ENCODE measurements at places on chromosomes 11 and 22.

GRCh38 chr11:118438314-118438931, 2.1 kb downstream of the KMT2A start:
- no peak for DNase-seq

DNA sequence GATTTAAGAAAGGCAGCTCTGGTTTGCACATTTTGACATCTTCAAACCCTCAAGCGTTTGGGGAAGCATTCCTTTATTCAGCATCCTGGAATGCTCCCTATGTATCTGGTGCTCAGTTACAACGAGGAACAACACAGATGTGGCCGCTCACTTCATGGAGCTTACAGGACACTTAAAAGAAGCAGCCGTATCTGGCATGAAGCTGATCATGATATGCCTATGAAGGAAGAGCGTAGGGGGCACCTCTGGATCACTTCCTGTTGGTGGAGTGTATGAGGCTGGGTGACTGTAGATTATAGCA, 72.3 kb upstream of the TP53I11 start:
- no peak for DNase-seq

- DNase-seq: no peak
Measured at GRCh38 chr22:23204541-23205157, 24.3 kb downstream of the BCR start.

- DNase-seq: peak; percentile 38
Measured at GRCh38 chr22:41925783-41926460, 684 bp downstream of the TNFRSF13C start.

- no peak for DNase-seq
Measured at GRCh38 chr22:50602338-50602700, 1.7 kb downstream of the MAPK8IP2 start.

DNA sequence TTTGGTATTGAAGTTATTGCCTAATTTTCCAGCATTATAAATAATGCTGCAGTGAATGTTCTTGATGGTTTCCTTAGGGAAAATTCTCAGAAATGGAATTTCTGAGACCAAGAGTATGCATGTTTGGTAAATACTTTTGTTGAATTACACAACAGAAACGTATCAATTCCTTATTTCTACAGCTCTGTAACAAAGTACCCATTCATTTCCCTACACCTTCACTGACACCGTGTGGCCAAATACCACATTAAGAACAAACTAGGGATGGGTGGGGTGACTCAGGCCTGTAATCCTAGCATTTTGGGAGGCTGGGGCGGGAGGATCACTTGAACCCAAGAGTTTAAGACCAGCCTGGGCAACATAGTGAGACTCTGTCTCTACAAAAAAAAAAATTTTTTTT, 21.8 kb downstream of the MCAM start:
- no peak for DNase-seq

DNA sequence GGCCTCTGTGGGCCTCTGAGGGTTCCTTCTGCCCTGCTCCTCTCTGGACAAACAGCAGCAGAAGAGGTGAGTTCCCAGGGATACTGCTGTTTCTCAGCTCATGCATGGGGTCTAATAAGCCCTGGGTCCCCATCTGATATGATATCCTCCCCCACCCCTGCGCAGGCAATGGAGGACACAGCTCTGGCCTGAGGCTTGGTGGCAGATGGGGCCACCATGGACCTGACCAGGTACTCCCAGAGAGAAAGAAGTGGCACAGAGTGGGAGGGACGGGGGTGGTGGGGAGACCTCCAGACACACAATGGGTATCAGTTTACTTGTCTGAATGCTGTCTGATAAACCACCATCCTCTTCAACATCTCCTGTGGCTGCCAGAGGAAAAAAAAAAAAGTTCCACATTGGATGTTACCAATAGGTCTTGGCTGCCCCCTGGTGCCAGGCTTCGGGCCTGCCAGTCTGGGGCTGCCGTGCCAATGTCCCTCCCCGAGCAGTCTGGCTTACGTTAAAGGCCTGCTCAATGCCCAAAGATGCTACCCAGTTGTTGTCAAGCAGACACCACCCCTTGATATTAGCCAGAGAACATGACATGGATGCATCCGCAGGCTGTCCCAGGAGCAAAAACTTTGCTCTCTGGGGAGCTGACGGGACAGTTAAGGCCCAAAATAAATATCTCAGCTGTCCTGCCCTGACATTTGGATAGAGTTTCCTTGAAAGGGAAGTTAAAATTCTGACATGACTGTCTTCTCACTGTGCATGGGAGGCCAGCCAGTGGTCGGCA, 27.9 kb upstream of the ABCC8 start:
- DNase-seq: peak; percentile 76

- DNase-seq: no peak
Measured at GRCh38 chr11:3796801-3797328, 489 bp downstream of the NUP98 start.

- no peak for DNase-seq
Measured at GRCh38 chr22:27278946-27279345, 522.6 kb downstream of the MN1 start.

DNA sequence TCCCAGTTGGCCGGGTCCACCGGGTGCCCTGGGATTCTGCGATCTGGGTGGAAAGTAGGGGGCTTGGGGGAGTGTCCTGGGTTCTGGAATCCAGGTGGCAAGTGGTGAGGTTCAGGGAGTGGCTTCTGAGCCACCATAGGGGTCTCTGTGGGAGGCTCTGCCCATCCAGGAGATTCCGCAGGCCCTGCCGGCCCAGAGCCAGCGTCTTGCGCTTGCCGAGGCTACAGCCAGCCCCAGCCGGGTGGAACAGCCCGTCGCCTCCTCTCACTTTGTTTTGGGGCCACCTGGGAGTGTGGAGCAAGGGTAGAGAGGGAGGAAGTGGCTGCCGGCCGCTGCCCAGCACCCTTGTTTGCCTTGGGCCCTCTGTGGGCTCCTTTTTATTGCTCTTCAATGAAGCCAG, 60.6 kb upstream of the PPP6R3 start:
- no peak for DNase-seq

DNA sequence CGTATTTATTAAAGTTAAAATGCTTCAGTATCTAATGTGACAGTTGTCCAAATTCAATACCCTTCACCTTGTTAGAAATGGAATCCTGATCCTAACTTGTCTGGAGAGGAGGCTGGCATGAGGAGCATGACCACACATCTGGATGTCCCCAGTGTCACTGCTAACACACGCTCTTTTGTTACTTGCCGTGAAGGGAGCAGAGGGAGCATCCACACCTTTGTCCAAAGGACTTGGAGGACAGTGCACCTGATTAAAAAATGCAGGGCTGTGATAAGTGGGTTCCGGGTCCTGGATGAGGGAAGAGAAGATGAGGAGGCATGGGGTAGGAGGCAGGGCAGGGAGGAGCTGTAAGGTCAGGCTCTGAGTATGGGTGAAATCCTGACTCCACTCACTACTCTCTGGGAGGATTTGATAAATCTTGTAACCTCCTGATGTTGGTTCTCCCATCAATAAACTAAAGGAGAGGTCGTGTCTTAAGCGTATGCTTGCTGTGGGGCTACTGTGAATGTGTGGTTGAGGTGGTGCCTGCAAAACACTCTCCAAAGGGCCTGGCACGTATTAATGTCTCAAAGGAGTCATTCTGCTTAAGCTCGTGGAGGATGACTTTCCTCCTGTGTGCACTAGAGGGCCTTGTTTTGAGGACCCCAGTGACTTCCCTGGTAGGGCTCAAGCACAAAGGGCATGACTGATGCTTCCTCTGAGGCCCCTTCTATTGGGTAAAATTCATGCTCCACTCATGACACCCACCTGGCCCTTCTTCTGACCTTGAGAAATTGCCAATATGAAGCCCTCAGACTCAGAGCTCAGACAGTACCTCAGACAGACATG, 16.8 kb upstream of the IGLL5 start:
- no peak for DNase-seq

GRCh38 chr11:127057126-127057525, 56.6 kb upstream of the KIRREL3 start:
- DNase-seq: no peak

- DNase-seq: no peak
Measured at GRCh38 chr11:111939836-111940604, 2.9 kb downstream of the DIXDC1 start.

GRCh38 chr11:133950874-133951326, 5.9 kb downstream of the IGSF9B start:
- no peak for DNase-seq

DNA sequence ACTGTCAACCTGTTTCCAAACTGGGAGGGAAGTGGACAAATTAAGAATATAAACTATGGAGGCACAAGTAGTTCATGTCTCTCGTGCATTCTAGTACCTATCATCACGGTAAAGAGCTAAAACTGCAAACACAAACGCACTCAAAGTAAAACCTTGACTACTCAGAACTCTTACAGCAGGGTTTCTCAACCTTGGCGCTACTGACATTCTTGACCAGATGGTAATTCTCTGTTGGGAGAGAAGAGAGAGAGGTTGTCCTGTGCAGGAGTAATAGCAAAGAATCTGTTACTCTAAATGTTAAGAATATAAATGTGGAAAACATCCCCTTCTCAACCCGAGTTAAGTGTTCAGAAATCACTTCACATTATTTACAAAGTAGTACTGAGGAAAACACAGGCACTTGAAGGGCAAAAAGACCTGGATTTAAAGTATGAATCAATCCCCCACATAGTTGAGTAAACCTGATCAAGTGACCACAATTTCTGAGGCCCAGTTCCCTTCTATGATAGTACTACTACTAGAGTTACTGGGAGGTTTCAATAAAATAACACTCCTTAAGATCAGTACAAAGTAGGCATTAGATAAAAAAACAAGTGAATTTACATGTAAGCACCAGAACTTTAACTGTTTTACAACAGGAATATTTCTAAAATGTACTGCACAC, 73.1 kb upstream of the ARHGAP32 start:
- DNase-seq: no peak

DNA sequence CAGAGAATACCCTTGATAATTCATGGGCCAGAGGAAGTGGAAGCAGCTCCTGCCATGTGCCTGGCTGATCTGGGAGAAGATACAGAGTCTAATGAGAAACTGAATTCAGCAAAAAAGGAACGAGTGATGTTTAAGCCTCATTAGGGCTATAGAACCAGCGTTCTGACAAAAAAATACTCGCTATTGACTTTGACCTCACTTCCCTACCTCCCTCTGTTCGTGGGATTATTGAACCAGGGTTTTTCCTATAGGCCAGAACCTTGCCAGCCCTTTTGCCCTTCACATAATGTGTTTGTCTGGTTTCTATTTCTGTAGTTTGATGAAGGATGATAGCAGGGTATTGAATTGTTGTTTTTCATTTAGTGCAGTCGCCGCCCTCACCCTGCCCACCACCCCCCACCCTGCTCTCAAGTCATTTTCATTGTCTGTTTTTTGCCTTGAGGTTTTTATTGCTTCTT, 7.6 kb upstream of the RBFOX2 start:
- DNase-seq: no peak

DNA sequence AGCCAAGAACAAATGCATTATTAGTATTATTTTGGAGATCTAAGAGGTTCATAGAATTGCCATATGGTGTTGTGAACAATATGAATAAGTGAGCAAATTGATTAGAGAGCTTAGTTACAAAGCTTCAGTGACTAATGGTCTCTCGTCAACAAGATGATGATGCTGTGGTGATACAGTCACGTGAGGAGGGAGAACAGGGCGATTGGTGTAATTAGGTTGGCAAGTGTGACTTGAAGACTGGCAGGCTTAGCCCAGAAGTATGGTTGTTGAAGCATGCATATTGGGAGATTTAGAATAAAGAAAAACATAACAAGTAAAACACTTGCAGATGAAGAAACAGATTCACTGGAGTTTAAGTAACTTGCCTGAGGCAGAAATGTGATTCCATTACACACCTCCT, 100.6 kb upstream of the SORL1-AS1 start:
- DNase-seq: no peak

DNA sequence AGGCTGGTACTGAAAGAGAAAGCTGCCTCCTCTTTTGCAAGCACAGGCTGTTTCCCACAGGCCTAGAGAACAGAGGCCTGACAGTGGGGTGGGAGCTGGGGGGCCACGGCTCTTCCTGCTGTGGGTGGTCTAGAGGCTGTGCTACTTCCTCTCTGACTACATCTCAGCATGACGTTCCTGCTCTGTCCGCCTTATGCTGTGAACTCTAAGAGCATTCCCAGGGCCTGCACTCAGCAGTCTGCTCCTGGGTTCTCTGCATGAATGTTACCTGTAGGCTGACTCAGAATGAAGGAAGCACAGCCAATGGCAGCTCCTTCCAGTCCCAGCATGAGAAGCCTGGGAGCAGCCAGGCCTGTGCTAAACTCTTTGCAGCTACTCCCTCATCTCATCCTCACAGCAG, 534.3 kb downstream of the NTM start:
- DNase-seq: no peak

- DNase-seq: no peak
Measured at GRCh38 chr22:29994027-29994715, 86.1 kb upstream of the HORMAD2 start.

DNA sequence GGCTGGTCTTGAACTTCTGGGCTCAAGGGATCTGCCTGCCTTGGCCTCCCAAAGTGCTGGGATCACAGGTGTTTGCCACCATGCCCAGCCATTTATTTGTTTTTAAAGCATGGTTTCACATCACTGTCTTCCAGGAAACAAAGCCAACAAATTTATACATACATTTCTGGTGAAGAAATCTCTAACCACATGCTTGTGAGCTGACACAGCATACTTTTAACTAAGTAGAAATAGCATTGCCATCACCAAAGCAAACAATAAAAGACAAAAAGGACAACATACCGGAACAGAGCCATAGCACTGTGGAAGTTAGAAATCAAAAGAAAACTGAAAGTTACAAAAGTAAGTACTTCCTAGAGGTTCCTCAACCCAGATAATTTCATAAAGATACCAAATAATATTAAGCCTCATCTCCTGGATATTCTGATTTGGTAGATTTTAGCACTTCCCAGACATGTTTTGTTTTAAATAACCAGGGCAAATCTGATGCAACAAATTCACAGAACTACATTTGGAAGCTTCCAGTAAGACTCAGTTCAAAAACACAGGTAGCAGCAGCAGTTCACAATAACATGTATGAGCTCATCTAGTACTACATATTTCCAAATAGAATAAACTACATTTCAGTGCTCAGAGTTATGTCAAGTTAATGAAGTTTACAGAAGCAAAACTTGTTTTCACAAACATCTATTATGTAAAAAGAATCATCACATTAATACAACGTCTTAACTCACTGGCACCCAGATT, 70.6 kb downstream of the RRAS2 start:
- DNase-seq: no peak

GRCh38 chr11:74819400-74819799, 70.8 kb downstream of the RNF169 start:
- DNase-seq: no peak

DNA sequence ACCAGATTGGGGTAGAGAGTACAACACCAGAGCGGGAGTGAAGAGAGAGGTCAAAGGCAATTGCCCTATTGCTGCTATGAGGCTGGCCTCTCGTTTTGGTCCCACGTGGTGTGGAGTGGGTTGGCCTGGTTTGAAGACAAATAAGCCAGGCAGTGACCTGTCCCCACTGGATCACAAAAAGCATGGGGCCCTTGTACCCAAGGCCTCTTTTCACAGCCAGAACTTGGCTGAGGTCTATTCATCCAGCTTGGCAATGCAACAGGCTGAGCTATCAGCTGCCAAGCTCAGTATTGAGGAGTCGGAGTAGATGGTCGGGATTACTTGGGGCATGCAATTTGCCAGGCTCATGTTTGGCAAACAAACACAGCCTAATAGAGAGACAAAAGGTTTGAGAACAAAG, 19.2 kb upstream of the GALNT18 start:
- no peak for DNase-seq

- DNase-seq: no peak
Measured at GRCh38 chr11:47551086-47551485, 1.8 kb downstream of the CELF1 start.

Measured in substantia nigra (tissue), 51 donors.